ENCODE measurements at places on chromosomes 2 and 18. TPM values are rescaled to one million over a fixed set of nuclear protein-coding genes. Genes with fewer than 3 reads are reported as not detected.

DNA sequence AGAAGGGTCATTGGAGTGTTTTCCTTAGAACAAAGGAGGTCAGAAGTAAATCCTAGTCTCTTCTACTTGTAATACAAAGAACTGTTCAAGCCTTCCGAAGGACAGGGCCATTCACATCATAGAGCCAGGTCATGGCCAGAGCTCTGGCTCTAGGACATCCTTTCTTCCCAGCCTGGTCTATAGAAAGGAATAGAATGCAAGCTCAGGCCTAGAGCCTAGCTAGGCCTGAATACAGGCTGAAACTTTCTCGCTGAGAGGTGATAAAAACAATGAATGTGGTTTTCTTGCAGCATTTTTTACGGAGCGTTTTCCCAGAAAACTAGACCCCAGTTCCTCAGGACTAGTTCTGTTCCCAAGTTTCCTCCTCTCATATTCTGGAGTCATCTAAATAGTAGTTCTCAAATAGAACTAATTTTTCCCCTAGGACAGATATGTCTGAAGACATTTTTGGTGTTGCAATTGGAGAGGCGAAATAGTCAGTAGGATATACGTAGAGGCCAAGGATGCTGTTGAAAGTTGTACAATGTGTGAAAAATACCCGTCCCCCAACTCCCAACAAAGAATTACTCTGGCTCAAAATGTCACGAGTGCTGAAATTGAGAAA is 6.8 kb downstream of the UGT1A6 start:
- no peak for DNase-seq

DNA sequence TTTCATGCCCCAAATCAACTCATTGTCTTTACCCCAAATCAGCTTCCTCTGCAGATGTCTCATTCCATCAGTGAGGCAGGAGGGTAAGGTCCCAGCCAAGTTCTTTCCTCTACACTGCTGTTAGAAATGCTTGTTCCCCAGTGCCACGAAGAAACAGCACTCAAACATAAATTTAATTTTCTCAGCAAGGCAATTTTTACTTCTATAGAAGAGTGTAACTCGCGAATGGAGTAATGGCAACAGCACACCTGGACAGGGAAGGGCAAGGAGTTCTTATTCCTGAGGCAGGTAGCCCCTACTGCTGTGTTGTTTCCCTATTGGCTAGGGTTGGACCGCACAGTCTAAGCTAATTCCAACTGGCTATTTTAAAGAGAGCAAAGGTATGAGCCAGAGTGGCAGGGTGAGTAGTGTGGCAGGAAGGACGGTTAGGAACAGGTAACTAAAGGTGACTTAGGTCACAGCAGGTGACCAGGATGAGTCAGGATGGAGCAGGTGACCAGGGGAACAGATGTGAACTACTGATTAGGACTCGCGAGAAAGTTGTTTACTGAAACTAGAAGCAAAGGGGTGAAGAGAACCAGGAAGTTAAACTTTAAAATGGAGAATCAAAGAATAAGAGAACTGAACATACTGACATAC is 12.0 kb upstream of the CEP68 start:
- no peak for DNase-seq

DNA sequence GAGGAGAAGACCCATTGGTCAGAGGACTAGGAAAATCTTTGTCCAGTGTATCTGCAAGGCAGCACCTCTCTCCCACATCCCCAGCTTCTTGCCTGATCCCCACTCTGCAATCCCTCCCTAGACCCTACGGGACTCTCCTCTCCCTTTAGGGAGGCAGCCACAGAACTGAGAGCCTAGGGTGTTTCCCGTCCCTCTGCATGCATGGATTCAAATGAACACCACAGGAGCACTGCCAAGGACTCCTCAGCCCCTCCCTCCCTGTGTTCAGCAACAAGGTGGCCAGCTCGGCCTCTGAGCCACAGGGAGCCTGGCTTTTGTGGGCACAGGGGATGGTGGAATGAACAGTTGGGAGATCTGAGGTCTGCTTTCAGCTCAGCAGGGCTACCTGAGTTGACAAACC is 117.1 kb downstream of the TXNL1 start:
- no peak for DNase-seq

DNA sequence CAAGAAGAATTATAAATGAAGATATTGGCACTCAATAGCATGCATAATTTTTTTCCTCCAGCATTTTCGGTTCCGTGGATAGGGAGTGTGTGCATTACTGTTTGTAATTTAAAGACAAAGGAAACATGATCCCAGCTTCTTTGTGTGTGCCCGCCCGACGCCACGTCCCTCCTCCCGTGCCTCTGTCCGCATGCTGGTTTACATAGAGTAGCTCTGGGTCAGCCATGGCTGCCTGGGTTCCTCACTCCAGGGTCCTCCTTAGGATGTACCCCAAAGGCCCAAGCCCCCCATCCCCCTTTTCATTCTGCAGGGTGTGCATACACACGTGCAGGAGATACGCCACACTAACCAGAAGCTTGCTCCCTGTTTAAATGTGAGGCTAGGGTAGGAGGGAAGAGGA is 214.7 kb downstream of the KLHL29 start:
- DNase-seq: no peak

DNA sequence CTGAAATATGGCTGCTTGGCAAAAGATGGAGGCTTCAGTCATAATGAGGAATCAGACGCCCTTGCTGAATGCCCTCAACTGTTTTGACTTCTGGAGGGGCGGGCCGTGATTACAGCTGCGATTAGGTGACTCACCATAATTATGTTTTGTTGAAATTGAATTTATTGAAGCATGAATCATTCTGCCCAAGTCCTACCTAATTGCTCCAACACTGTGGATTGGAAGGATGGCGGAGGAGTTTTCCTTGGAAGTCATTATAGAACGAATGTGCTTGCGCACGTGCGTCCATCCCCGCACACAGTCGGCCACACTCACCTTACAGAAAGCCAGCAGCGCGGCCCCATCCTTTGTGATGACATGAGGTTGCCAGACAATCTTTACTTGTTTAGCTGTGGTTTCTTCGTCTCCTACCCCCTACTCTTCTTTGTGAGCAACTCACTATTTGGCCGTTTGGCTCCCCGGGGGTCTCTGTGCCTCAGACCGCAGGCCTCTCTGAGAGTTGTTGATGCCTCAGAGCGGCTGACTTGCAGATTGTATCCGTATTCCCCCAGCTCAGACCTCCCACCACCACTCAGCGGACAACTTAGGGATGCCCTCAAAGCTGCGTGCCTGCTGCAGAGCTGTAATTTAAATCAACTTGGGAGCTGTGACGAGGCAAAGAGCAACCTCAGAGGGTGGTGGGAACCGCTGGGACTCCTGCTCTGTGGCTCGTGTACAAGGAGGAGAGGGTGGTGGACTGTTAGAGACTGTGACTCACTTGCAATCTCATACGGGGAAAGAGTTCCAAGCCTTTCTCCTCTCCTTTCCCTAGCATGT is 513.4 kb downstream of the TNS1 start:
- no peak for DNase-seq

- DNase-seq: no peak
Observed at GRCh38 chr2:152657043-152657442, 60.2 kb downstream of the PRPF40A start.

DNA sequence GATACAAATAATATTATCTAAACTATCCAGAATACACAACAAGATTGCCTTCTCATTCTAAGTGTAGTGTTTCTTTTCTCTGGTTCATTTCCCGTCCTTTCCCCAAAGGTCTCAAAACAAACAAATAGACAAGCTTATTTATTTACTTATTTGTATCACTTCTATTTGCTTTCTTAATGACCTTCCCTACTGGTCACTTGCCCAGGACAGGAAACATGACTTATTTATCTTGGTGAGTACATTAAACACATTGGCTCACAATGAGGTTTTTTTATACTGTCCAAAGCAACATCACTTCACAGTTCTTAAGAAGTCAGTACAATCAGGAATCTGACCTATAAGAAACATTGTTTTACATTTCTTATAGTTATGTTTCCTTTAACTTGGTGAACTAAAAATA is 123.3 kb upstream of the KYNU start:
- DNase-seq: no peak

Gene HOXD13
- 15.7 TPM for total RNA-seq

Gene AGXT
- total RNA-seq: not detected

Gene GCG
- not detected for total RNA-seq

Gene CD8A
- 6.9 TPM for total RNA-seq

All from vagina (tissue), 2 donors.